Uterus (tissue), 4 donors: ENCODE measurements at places on chromosomes 2 and 18. TPM values are rescaled to one million over a fixed set of nuclear protein-coding genes. Genes with fewer than 3 reads are reported as not detected.
A peak's percentile ranks its signal among the peaks of the same experiment; 100 is the strongest.

DNA sequence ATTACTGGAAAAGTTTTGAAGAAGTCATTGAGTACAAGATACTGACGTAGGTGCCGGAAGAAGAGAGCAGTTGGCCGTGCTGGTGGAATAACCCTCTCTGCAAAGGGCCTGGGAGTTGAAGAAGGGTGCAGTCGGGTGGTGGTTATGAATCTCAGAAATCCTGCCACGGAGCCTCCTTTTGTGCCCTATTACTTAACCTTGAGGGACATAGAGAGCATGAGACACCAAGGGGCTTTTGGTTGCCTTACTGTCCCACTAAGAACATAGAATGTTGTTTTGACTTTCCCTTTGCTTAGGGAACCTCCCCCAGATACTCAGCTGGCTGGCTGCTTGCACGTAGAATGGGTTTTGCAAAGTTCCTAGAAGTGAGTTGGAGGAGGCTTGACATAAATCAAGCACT is 1.3 kb upstream of the CD28 start:
- DNase-seq, result no peak

- DNase-seq, result no peak
Measured at GRCh38 chr18:24209558-24209957, 70.7 kb downstream of the CABYR start.

DNA sequence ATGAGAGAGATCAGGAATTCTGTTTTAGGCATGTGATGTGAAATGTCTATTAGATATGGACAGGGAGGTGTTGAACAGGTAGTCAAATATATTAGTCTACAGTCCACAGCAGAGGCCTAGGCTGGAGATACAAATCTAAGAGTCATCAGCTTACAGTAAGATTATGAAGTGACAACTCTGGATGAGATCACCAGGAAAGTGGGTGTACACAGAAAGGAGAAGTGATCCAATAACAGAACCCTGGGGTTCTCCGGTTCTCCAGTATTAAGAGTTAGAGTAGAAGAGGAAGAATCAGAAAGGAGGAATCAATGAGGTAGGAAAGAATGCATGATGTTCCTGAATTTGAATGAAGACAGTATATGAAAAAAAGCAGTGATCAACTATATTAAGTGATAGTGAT is 362.3 kb downstream of the FIGN start:
- DNase-seq, result no peak

DNA sequence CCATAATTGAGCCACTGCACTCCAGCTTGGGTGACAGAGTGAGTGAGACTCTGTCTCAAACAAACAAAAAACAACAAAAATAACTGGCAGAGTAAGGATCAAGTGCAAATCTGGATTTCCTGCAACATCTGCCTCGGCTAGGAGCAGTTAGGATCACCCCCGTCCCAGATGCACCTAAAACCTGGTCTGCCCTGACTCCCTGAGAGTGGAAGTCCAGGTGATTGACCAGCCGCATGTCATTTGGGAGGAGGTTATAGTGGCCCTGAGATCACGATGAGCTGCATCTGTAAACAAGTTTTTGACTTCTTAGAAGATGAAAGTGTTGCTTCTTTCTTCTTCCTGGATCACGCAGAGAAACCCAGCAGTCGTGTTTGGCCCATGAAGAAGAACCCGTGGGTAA is 5.0 kb upstream of the ESPNL start:
- DNase-seq, result no peak

GRCh38 chr2:129347486-129348217 is 631.8 kb upstream of the RAB6C start:
- no peak for DNase-seq

- DNase-seq, result no peak
Measured at GRCh38 chr2:149924028-149924427, 336.5 kb upstream of the MMADHC start.

DNA sequence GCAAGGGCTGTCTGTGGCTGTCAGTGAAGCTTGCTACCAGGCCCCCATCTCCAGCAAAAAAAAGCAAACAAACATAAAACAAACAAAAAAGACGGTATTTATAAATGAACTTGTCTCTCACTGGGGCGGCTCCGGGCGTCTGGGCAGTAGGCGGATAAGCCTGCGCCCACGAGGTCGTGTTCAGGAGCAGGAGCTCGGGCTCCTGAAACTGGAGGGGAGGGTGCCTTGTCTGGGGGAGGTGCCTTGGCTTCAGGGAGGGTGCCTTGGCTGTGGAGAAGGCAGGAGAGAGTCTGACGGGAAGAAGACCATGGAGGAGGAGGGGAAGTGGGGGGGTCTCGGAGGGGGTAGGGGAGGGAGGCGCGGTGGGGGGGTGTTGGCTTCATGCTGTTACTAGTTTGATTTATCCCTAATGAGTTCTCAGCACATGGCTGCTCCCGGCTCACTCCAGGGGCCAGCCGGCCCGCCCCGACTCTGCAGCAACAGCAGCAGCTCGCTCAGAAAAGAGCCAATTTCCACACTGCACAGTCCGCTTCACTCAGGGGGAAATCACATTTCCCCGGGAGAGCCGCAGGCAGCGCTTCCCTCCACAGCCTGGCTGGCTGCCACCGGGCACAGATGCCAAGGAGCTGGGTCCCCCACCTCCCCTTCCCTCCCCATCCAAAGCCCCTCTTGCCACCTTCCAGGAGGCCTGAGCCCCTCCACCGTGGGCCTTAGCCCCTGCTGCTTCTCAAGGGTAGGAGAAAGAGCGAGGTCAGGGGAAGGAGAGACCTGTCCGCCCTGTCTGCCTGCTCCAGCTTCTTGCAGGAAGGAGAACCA is 38.7 kb downstream of the PSD4 start:
- DNase-seq, result peak; percentile 65

GRCh38 chr2:175175896-175176295 is 5.6 kb downstream of the ATP5MC3 start:
- no peak for DNase-seq

DNA sequence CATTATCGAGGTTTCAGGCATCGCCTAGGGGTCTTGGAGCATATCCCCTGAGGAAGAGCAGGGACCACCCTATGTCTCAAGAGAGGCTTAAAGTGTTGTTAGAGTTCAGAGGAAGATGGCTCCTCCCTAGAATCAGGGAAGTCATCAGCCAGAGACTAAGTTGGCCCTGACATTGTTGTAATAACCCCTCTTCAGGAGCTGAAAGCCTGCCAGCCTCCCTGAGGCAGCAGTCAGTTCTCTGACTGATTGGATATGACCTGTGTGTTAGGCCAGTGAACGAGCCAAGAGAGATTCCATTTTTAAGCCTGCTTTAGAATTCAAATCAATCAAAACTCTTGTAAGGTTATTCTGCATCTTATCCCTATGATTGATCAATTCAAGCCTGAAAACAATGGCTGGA is 34.9 kb downstream of the ARHGAP28 start:
- no peak for DNase-seq

- DNase-seq, result no peak
Measured at GRCh38 chr2:3440477-3440876, 61.0 kb downstream of the TRAPPC12 start.

- DNase-seq, result peak; percentile 53
Measured at GRCh38 chr18:23250893-23251656, 115.8 kb downstream of the CABLES1 start.

GRCh38 chr2:202161151-202161835 is 77.1 kb downstream of the SUMO1 start:
- DNase-seq, result peak; percentile 64

DNA sequence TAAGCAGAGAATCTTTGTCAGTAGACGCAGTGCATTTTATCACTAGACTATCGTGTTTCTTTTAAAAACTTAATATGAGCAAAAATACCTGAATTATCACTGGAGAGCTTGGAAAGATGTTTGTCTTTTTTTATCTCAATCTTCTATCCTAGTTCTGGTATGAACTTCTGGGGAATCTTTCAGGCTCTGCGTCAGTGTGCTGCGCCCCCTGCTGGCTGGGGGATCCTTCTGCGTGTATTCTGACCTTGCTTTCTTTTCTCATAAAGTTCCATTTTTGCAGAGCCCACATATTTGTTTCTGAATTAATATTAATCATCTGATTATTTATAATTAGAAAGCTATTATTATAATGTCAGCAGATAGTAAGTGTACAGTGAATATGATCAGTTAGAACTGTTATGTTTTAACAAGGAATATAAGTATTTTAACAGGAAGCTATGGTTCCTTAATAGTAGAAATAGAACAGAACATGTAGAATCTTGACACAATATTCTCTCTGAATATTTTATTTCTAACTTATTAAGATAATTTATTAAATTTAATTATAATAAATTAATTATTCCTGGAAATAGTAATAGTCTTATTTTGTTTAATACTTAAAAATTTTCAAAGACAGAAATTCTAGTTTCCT is 945.0 kb upstream of the CRIM1 start:
- peak; percentile 19 for DNase-seq

- DNase-seq, result no peak
Measured at GRCh38 chr2:45254025-45254424, 244.8 kb upstream of the SIX2 start.

DNA sequence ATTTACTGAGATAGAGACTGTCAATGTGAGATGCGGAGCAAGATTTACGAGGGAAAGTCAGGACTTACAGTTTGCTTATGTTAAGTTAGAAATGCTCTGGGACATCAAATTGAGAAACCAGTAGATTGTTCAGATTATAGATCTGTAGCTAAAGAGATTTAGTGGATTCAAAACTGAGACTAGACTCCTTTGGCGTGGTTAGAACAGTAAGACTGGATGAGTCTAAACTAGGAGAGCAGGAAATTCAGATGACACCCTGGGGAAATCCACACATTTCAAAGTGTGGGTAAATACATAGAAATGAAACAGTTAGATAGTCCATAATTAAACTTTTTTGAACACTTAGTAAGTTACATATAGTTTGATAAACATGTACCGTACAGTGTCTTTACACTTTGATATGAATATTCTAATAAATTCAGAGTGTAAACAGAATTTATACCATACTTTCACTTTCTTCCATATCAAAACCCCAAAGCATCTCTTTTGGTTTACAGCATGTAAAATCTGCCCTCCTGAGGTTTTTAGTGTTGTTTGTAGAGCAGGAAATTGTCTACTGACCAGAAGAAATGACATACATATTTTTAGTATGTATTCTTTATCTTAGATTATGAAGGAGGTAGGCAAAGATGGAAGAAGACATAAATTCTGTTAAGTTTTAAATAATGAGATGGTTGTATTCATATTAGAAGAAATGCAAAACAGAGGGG is 231.5 kb downstream of the NYAP2 start:
- DNase-seq, result no peak

- no peak for DNase-seq
Measured at GRCh38 chr2:233966388-233966787, 49.2 kb downstream of the TRPM8 start.

GRCh38 chr2:238389988-238390589 is 36.6 kb upstream of the ASB1 start:
- no peak for DNase-seq

GRCh38 chr2:74886811-74887210 is 52.9 kb downstream of the HK2 start:
- DNase-seq, result no peak

DNA sequence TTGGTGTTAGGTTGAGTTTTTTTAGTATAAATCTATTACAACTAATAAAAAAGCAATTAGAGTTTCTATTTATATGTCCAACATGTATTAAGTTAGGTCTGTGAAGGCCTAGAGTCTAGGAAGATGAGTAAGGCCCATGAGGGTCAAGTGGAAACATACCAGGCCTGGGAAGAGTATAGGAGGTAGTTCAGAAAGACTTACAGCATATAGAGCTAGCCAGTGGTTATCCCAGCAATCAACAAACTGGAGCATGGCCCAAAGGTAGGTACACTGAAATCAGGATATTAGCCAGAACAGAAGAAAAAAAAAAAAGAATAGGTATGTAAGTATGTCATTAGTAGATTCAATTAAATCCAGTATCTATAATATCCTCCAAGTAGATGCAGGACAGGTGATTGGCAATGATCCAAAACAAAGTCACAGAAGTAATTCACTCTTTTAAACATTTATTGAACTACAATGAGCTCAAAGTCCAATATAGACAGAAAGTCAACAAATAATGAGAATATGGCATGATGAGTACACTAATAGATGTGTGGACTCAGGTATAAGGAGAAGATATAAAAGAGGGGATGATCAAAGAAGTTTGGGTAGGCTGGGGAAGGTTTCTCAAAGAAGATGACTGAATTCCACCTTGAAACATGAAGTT is 70.3 kb downstream of the IKZF2 start:
- DNase-seq, result no peak

GRCh38 chr18:25360301-25360899 is 8.4 kb upstream of the ZNF521 start:
- no peak for DNase-seq

GRCh38 chr18:13993730-13994129 is 78.4 kb upstream of the MC2R start:
- DNase-seq, result no peak

DNA sequence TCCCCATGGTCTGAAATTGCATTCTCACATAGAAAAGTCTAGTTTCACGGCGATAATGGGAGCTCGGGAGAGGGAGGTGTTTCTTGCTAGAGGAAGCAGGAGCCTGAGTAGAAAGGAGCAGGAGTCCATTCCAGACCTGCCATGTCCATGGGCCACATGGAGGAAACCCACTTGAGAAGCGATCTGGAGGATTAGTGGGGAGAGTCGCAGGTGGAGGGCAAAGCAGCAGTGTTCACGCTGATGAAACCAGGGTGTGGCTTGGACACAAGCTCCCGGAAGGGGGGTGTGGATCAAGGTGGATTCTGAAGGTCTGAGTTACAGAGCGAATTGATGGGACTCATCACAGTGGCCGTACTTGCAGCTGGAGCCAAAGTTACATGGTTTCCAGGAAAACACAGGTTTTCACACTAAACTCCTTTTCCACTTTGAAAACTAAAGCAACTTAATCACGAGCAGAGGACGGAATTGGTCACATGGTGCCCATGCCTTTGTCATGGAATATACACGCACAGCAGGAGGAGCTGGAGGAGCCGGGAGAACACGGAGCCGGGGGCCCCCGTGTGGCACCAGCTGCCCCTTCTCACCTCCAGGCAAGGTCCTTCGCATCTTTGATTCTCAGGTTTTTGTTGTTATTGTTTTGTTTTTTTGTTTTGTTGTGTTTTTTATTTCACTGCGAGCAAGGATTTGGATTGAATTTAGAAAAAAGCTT is 255.1 kb upstream of the MYT1L start:
- no peak for DNase-seq

- DNase-seq, result no peak
Measured at GRCh38 chr2:130241041-130241707, 42.9 kb upstream of the TUBA3E start.

- DNase-seq, result no peak
Measured at GRCh38 chr2:64904413-64905329, 84.5 kb upstream of the SLC1A4 start.

Gene MERTK
- total RNA-seq, result 18.9 TPM

Gene LRRC30
- not detected for total RNA-seq

Gene PCARE
- total RNA-seq, result not detected

Gene SP9
- total RNA-seq, result not detected

Gene AGXT
- not detected for total RNA-seq

Gene CLEC4F
- 5.0 TPM for total RNA-seq

Gene SPP2
- total RNA-seq, result not detected

Gene DOK6
- total RNA-seq, result 1.6 TPM

Gene LHCGR
- 0.48 TPM for total RNA-seq

Gene KCNG2
- not detected for total RNA-seq

Gene ST6GAL2
- total RNA-seq, result 64.2 TPM

Gene RAD51AP2
- not detected for total RNA-seq

Gene ZNF2
- 5.9 TPM for total RNA-seq

Gene OTOF
- not detected for total RNA-seq
